ENCODE measurements at places on chromosomes 13 and 19.

DNA sequence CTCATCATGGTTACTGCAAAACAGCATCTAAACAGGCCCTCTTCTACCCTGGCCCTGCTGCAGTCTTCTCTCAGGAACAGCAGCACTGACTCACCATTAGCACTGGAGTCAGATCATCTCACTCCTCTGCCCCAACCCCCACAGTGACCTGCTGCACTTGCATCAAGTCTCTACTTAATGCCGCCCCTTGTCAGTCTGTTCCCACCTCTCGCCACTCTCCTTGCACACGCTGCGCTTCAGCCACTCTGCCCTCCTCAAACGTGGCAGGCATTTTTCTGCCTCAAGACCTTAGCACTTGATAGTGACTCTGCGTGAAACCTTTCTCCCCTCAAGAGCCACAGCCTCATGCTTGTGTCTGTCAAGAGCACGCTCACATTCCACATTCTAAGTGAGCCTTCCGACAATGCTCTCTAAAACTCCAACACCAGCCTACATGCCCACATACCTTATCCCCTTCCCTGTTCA is 22.1 kb downstream of the MIPEP start:
- H3K27me3 ChIP-seq, result no peaks in the 10 kb centered on the region
- no peak for DNase-seq
- H3K27ac ChIP-seq, result no peak overlapping the region

DNA sequence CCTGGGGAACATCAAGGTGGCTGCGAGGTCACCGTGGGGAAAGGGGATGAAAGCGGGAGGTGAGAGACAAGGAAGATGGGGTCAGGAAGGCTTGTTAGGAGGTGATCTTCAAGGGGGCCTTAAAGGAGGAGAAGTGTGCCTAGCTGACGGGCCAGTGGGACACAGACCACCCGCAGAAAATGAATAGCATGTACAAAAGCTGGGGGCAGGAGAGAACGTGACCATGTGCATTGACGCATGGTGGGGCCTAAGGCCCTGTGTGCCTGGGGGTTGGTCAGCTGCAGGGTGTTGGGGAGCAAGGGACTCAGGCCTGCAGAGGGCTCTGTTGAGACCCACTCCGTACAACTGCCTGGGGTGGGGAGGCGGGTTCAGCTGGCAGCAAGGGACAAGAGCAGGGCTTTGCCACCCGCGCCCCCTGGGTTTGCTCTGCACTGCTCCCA is 5.9 kb downstream of the RAB8A start:
- H3K4me1 ChIP-seq, result peaks cover 63% of the 10 kb centered on the region
- no peak overlapping the region for H3K4me3 ChIP-seq
- no peak for DNase-seq
- H3K36me3 ChIP-seq, result peaks cover 58% of the 10 kb centered on the region

DNA sequence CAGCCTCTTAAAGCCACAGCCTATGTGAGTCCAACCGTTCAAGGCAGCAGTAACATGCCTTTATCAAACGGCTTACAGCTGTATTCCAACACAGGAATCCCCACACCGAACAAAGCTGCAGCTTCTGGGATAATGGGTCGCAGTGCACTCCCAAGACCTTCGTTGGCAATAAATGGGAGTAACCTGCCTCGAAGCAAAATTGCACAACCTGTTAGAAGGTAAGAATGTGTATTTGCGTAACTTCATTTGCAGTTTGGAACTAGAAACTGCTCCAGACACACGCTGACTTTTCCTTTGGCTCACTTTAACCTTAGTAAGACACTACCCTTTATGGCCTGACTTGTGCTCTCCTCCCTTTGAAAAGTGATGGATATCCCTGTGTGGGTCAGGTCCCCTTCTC is 63.4 kb downstream of the SLAIN1 start:
- no peak overlapping the region for H3K4me3 ChIP-seq
- peaks cover 4% of the 10 kb centered on the region for H3K4me1 ChIP-seq
- H3K27ac ChIP-seq, result no peak overlapping the region
- H3K27me3 ChIP-seq, result no peaks in the 10 kb centered on the region
- peaks cover 51% of the 10 kb centered on the region for H3K36me3 ChIP-seq
- no peak for DNase-seq

GRCh38 chr19:30677702-30678101 is 305.5 kb downstream of the ZNF536 start:
- H3K4me3 ChIP-seq, result no peak overlapping the region
- H3K4me1 ChIP-seq, result no peaks in the 10 kb centered on the region
- no peak for DNase-seq
- peaks cover 4% of the 10 kb centered on the region for H3K27me3 ChIP-seq

DNA sequence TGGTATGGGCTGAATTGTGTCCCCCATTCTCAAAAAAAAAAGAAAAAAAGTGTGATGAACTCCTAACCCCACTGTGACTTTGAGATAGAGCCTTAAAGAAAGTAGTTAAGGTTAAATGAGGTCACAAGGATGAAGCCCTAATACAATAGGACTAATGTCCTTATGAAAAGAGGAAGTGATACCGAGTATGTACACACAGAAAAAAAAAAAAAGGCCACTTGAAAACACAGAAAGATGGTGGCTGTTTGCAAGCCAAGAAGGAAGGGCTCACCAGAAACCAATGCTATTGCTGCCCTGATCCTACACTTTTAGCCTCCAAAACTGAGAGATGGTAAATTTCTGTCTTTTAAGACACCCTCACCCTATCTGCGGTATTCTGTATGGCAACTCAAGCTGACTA is 955.6 kb downstream of the PCDH17 start:
- H3K4me3 ChIP-seq, result no peak overlapping the region
- H3K4me1 ChIP-seq, result no peaks in the 10 kb centered on the region
- no peak for DNase-seq

- no peaks in the 10 kb centered on the region for H3K27me3 ChIP-seq
- H3K36me3 ChIP-seq, result no peaks in the 10 kb centered on the region
- no peak for DNase-seq
- no peak overlapping the region for H3K4me3 ChIP-seq
Observed at GRCh38 chr19:14603990-14604387, 21.1 kb downstream of the CLEC17A start.

DNA sequence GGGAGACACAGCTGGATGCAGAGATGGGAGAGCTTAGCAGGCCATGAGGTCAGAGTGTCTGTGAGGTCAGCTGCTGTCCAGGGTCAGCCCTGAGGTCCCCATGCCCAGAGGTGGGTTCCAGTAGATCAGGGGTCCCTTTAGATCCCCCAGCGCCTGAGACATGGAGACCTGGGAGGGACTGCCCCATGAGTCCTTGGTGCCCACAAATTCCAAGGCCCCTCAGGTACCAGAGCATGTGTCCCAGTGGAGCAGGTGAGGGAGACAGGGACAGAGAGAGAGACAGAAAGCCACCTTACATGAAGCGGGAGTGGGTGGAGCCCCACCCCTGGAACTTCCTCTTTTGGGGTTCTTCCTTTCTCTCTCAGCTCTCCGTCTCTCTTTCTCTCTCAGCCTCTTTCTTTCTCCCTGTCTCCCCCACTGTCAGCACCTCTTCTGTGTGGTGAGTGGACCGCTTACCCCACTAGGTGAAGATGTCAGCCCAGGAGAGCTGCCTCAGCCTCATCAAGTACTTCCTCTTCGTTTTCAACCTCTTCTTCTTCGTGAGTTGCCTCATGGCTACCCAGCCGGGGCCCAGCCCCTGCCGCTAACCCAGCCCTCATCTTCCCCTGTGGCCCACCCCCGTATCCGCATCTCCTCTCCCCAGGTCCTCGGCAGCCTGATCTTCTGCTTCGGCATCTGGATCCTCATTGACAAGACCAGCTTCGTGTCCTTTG is at the start of gene CD37:
Gene CD37, plus strand, starts transcription at position 336 of the 713 bp plus-strand sequence. Its CDS starts 135 bp downstream, at position 471.
- H3K27ac ChIP-seq, result peak within 1 kb of the TSS; percentile 100
- H3K36me3 ChIP-seq, result peaks cover 34% of the 10 kb centered on the region
- H3K4me1 ChIP-seq, result peaks cover 61% of the 10 kb centered on the region

DNA sequence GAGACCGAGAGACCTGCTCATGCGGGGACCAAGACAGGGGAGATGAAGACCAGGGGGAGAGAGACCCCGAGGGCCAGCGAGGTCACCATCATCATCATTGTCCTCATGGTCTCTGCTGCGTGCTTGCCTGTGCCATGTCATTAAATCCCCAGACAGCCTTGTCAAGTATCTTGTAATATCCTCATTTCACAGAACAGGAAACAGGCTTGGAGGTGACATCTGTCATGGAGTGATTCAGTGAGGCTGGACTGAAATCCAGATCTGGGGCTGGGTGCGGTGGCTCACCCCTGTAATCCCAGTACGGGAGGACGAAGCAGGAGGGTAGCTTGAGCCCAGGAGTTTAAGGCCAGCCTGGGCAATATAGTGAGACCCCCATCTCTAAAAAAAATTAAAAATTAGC is 5.9 kb upstream of the NANOS2 start:
- H3K36me3 ChIP-seq, result no peaks in the 10 kb centered on the region
- DNase-seq, result peak; percentile 32
- H3K4me3 ChIP-seq, result no peak overlapping the region
- no peak overlapping the region for H3K27ac ChIP-seq
- H3K4me1 ChIP-seq, result peaks cover 12% of the 10 kb centered on the region

- no peak for DNase-seq
- peaks cover 3% of the 10 kb centered on the region for H3K4me1 ChIP-seq
- H3K27ac ChIP-seq, result no peak overlapping the region
- peaks cover 2% of the 10 kb centered on the region for H3K36me3 ChIP-seq
- H3K4me3 ChIP-seq, result no peak overlapping the region
Observed at GRCh38 chr19:48671446-48671995, 1.3 kb downstream of the NTN5 start.

- no peaks in the 10 kb centered on the region for H3K4me1 ChIP-seq
- H3K27me3 ChIP-seq, result no peaks in the 10 kb centered on the region
- no peak overlapping the region for H3K4me3 ChIP-seq
- no peaks in the 10 kb centered on the region for H3K36me3 ChIP-seq
- no peak overlapping the region for H3K27ac ChIP-seq
- no peak for DNase-seq
Observed at GRCh38 chr13:107277911-107278310, 710.0 kb upstream of the ARGLU1 start.

DNA sequence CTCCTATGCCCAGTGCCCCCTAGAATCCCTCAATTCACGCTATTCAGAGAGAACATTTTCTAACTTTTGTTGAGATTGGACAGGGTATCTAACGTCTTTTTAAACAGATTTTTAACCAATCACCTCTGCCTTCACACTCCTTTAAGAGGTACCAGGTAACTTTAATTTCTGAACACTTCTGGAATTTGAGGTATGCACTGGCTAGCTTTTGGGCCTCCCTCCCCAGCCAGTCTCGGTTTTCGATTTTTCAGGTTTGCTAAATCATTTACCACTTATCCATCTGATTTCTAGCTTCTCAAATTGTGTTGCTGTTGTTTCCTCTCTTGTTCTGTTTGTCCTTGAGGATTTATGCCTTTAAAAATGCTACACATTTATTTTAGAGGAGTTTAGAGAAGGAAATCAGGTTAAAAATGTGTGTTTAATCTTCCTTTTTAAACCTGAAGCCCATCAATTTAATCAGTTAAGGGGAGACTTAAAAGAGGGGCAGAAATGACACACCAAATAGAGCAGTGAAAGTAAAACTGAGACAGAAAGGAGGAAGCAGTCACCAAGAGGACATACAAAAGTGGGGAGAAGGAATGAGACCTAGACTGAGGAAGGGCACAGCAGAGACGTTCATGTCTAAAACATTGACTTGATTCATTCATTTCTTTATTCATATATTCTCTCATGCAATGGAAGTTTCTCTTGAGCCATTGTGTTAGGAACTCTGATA is 139.6 kb upstream of the HTR2A start:
- H3K36me3 ChIP-seq, result no peaks in the 10 kb centered on the region
- H3K4me1 ChIP-seq, result no peaks in the 10 kb centered on the region
- H3K27me3 ChIP-seq, result peaks cover 19% of the 10 kb centered on the region
- DNase-seq, result no peak

DNA sequence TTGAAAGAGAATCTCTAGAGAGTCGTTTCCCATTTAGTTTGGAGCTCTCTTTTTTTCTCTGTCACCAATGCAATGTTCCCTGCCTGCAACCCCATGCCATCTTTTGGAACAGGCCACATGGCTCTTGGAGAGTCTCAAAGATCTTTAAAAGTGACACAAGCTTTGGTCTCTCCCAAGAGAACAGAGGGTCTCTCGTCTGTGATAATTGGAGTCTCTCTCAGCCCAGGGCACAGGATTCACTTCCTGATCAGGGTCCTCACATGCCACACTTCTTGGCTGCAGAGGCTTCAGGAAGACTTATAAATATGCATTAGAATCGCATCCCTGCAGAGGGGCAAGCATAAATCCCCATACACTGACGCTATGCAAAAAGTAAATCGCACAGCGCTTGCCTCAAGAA is 240.5 kb downstream of the IRS2 start:
- H3K27ac ChIP-seq, result no peak overlapping the region
- H3K4me3 ChIP-seq, result no peak overlapping the region
- H3K4me1 ChIP-seq, result peaks cover 5% of the 10 kb centered on the region
- H3K27me3 ChIP-seq, result no peaks in the 10 kb centered on the region
- DNase-seq, result no peak

DNA sequence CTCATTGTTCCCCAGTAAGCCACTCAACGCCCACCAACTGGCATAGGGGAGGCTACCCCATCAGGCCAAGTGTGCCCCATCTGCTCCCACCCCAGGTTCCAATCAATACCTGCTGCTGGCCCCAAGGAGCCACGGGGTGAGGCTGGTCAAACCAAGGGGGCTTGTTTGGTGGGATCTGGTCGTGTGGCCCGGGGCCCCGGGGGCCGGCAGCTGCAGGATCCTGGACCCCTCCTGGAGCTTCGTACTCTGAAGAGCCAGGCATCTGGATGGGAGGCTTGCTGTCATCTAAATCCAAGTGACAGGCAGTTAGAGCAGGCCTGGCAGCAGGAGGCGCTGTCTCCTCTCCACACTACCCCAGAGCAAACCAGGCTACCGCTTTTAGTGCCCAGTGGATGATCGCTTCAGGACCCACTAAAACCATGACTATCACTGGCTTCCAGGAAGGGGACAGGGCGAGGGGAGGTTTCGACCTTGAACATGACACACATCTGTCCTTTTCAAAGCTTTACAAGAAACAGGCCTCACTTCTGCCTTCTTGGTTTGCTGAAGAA is 14.2 kb downstream of the CHERP start:
- no peak overlapping the region for H3K27ac ChIP-seq
- H3K4me3 ChIP-seq, result no peak overlapping the region
- DNase-seq, result peak; percentile 62
- no peaks in the 10 kb centered on the region for H3K27me3 ChIP-seq
- H3K36me3 ChIP-seq, result peaks cover 53% of the 10 kb centered on the region
- no peaks in the 10 kb centered on the region for H3K4me1 ChIP-seq

DNA sequence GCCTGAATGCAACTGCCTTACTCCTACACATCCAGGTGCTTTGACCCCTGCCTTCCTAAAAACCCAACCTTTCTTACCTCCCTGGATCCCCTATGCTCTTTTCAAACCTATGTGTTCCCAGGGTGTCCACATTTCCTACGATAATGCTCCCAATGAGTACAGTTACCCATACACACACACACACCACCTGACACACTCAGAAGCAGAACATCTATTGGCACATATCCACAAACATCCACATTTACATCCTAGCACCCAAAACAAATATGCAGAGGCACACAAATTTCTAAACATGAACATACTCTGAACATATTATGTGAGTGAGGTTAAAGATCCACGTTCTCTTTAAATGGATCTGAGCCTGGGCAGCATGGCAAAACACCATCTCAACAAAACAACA is 22.4 kb upstream of the PLAUR start:
- no peak overlapping the region for H3K27ac ChIP-seq
- H3K4me3 ChIP-seq, result no peak overlapping the region
- peaks cover 2% of the 10 kb centered on the region for H3K36me3 ChIP-seq
- peaks cover 8% of the 10 kb centered on the region for H3K27me3 ChIP-seq
- no peaks in the 10 kb centered on the region for H3K4me1 ChIP-seq

- no peaks in the 10 kb centered on the region for H3K36me3 ChIP-seq
- H3K4me3 ChIP-seq, result no peak overlapping the region
- H3K4me1 ChIP-seq, result peaks cover 42% of the 10 kb centered on the region
- no peaks in the 10 kb centered on the region for H3K27me3 ChIP-seq
- H3K27ac ChIP-seq, result no peak overlapping the region
Observed at GRCh38 chr19:40147338-40147692, 43.9 kb upstream of the MAP3K10 start.

Measured in activated CD8-positive, alpha-beta T cell treated with anti-CD3 and anti-CD28 coated beads for 36 hours (primary cell).